ENCODE measurements at places on chromosomes 4 and X.

GRCh38 chr4:121255986-121256750 lies 92.0 kb upstream of the TNIP3 start:
- no peak for DNase-seq

GRCh38 chrX:1885116-1885515 lies 270.3 kb downstream of the ASMT start:
- DNase-seq = no peak

- DNase-seq = no peak
Measured at GRCh38 chr4:17327591-17327990, 184.3 kb downstream of the QDPR start.

DNA sequence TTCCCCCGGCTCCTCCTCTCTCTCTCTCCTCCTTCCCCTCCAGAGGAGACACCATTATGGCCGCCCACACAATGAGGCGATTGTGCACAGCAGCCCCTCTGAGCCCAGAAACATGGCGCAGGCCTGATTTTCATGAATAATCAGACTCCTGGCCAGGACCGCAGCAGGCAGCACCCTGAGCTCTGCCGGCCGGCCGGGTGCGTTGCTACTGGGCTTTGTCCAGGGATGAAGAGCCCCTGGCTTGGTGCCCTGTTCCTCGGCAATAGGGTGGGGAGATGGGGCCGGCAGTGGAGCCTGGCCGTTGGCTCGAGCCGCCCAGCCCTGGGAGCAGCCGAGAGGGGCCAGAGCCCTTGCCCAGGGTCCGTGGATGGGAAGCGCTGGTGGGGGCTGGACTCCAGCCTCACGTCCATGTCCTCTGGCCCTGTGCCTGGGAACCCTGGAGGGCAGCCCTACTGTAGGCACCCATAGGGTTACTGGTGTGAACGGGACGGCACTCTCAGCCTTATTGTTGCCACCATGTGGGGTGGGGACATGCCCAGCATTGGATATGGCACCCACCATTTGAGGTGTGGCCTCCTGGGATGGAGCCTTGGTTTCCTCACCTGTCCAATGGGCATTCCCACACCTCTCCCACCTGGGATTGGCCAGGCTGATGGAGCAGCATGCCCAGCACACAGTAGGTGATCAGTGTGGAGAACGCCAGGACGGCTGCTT lies 103.0 kb downstream of the SORCS2 start:
- DNase-seq = no peak

- DNase-seq = no peak
Measured at GRCh38 chr4:176872461-176872860, 79.7 kb upstream of the VEGFC start.
